Stimulated activated CD4-positive, alpha-beta T cell treated with anti-CD3 and anti-CD28 coated beads, Interleukin-15, amount 100 ng/mL, for 24 hours (primary cell): ENCODE measurements at places on chromosomes 11 and 22.

DNA sequence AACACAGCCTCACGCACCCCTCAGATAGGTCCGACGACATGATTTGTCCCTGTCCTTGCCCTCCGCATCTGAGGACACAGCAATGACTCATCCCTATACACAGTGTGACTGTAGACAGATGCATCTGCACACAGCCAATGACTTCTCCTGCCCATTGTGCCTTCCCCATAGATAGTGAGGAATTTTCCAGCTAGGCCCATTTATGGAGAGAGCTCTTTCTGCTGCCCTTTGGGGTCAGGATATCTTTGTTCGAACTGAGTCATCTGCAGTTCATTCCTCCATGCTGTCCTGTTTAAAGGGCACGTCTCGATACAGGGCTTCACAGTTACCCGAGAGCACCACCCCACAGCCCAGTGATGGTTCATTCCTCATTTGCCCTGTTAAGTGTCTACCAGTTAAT, 96.7 kb downstream of the LARGE1 start:
- no peak for DNase-seq

- no peak for DNase-seq
Measured at GRCh38 chr11:76592025-76592914, 78.3 kb downstream of the LRRC32 start.

GRCh38 chr11:66696146-66696545, 18.5 kb upstream of the RBM4B start:
- DNase-seq: no peak

- no peak for DNase-seq
Measured at GRCh38 chr11:93984196-93984567, 37.0 kb upstream of the HEPHL1 start.

DNA sequence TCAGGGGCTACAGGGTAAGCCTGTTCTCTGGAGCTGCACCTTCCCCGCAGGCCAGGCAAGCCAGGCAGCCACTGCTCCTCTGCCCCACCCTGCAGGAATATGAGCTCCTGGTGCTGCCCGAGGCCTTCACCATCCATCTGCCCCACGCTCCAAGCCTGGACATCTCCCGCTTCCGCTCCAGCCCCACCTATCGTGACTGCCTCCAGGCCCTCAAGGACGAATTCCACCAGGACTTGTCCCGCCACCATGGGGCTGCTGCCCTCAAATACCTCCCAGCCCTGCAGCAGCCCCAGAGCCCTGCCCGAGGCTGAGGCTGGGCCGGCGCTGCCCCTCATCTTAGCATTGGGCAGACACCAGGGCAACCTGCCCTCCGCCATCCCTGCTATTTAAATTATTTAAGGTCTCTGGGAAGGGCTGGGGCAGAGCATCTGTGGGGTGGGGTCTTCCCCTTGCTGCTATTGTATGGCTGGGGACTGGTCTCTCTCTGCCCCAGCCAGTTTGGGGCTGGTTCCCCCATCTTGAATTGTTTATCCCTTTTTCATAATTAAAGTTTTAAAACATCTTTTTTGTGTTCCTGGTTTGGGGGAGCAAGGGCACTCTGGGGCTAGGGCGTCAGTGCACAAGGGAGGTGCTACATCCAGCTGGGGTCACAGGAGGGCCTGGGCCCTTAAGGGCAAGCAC, 6.2 kb downstream of the LARGE2 start:
- DNase-seq: no peak

DNA sequence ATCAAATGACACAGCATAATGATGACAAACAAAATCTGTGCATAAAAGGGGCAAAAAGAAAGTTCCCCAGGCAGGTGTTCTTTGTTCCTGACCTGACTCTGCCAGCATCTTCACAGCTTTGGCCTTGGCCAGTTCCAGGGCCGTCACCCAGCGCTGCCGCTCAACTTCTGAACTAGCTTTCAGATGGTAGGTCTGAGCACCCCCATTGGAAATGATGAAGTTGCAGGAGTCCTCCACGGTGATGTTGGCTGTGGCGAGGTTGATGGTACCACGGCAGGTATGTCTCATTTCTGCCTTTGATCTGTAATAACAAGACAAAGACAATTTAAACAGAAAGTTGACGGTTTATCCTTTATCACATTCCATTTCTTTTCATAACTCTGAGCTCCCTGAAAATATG, 5.3 kb downstream of the OSBP start:
- peak; percentile 31 for DNase-seq

DNA sequence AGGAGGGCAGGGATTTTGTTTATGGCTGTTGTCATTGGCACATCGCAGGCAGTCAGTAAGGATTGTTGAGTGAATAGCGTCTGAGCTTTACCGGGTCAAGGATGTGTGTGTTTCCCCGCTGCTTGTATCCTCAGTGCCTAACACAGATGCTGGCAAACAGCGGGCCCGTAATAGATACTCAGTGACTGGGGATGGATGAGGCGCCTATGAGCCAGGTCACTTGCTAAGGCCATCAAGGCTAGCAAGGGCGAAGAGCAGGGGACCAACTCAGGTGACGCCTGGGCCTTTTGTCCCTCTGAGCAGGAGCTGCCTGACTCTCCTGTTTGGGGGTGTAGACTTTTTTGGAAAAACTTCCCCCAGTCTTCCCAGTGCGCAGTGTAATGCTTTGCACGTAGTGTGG, 118.1 kb downstream of the HIPK3 start:
- DNase-seq: no peak

- DNase-seq: no peak
Measured at GRCh38 chr11:3134651-3135480, 30.2 kb downstream of the OSBPL5 start.

- DNase-seq: no peak
Measured at GRCh38 chr11:21105196-21105917, 436.0 kb downstream of the NELL1 start.
